SK-MEL-5 (cell line): ENCODE measurements at places on chromosomes 7 and 10. TPM values are rescaled to one million over a fixed set of nuclear protein-coding genes. Genes with fewer than 3 reads are reported as not detected.

GRCh38 chr7:7720750-7721621, 2.6 kb upstream of the RPA3 start:
- DNase-seq = no peak

DNA sequence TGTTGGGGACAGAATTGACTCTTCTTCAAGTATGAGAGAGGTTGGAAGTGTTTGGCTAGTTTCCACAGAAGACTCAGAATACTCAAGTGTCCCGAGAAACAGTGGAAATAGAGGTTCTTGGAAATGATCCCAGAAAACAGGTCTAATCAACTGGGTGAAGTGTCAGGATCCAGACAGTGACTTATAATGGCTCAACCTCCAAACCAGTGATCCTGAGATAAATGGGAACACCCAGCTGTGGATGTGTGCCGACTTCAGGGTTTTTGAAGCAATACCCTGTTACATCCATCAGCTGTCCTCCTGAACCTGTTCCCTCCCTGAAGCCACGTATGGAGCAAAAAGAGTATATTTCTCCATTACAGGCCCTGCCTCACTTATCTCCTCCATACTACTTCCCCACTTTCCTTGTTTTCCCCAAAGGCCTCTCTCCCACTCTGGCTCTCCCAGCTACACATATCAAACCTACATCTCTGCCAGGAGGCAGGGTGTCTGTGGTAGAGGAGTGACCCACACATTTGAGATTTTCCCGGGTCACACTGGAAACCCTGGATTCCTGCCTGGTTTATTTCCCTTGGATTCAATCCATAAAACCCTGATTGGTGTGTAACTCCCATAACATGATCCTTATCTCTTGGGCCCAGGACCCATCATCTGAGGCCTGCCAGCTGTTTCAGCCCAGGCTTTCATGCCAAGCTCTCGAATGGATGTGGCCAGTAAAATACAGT, 17.6 kb upstream of the ELOVL3 start:
- no peak for DNase-seq

- no peak for DNase-seq
Measured at GRCh38 chr10:2623675-2624274, 443.6 kb upstream of the PFKP start.

DNA sequence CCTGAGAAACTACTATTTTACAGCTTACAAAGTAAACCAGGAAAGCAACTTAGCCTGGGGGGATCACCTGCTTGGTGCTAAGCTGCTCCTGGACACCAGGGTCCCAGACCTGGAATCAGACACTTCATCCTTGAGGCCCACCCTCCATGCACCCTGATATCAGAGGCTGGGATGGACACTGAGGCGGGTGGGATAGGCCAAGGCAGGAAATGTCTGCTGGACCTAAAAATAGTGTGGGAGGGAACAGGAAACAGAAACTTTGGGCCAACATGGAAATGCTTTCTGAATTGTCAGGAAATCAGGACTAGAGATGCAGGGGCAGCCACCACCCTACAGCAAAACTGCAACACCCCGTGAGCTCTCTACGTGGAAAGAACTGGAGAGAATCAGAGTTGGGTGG, 101.5 kb upstream of the PODXL start:
- no peak for DNase-seq

DNA sequence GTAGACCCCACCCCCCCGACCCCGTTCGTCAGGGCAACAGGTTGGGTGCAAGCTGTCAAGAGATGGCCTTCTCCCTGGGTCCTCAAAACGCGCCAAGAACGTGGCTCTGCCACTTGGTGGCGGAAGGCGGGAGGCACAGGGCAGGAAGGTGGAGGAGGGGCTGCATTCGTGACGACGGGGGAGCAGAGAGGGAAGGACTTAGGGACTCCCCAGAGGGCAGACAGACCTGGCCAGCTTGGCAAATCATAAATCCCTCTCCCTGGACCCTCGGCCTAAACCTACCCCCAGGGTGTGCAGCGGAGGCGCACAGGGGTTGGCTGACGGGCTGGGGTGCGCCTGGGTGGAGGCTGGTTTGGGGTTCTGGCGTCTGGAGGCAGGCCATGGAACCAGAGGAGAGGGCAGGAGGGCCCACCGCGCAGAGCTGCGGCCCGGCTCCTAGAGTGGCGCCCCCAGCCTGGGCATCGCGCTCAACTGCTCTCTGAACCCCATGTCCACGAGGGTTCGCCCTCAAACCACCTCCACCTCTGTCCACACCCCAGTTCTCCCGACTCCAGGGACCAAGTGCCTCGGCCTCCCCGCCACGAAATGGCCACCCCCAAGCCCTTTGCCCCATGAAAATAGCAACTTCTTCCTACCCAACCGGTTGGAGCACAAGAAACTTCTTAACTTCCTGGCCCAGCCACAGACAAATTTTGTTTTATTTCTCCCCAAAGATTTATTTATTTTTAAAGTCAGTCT, 10.8 kb upstream of the GATA3 start:
- no peak for DNase-seq

- DNase-seq = no peak
Measured at GRCh38 chr7:81560708-81561107, 209.1 kb downstream of the HGF start.

GRCh38 chr10:69629897-69630650, at the start of gene FAM241B:
Gene FAM241B, plus strand, starts transcription at chr10:69630247. Its CDS starts 1,497 bp downstream, at chr10:69631744.
- peak; percentile 48 for DNase-seq

- DNase-seq = no peak
Measured at GRCh38 chr10:34955391-34955790, 134.8 kb downstream of the CUL2 start.

- DNase-seq = peak; percentile 30
Measured at GRCh38 chr10:78579995-78580394, 488.8 kb upstream of the ZMIZ1 start.

Gene MMP21
- not detected in 2 replicates for total RNA-seq

Gene PNLIP
- not detected in 2 replicates for total RNA-seq
